Activated T-helper 1 cell treated with anti-CD3 and anti-CD28 coated beads, Interleukin-12 subunit alpha, Interleukin-12 subunit beta, Interleukin-2, Interleukin-4 antibody, amounts not matched to agents 30 ng/mL and 10 ng/mL and 1 ng/mL, durations not matched to agents 14 hours and 24 hours and 36 hours (primary cell): ENCODE measurements at places on chromosomes 16 and 17. TPM values are rescaled to one million over a fixed set of nuclear protein-coding genes. Genes with fewer than 3 reads are reported as not detected.

- no peak for DNase-seq
- H3K36me3 ChIP-seq, result no peaks in the 10 kb centered on the region
- H3K27me3 ChIP-seq, result peaks cover 2% of the 10 kb centered on the region
- no peaks in the 10 kb centered on the region for H3K4me1 ChIP-seq
- no peak overlapping the region for H3K4me3 ChIP-seq
Observed at GRCh38 chr16:51003850-51004566, 147.1 kb downstream of the SALL1 start.

DNA sequence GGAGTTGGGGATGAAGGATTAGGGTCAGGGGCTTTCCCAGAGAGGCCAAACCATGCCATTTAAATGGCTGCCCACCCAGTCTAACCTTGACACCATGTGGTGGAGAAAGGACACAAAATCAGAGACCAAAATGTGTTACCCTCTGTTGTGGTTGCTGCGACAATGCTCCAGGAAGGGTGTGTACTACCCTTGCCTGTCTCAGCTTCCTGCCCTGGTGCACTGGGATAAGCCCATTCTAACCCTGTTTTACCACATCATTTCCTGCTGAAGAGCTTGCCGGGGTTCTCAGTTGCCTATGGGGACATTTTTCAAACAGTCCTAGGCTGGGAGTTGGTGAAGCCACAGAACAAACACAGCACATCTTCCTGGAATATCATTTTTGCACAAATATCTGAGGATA lies 4.9 kb downstream of the OR4D1 start:
- peaks cover 54% of the 10 kb centered on the region for H3K4me1 ChIP-seq
- peak overlapping the region; percentile 65 for H3K27ac ChIP-seq
- peak; percentile 65 for DNase-seq
- H3K27me3 ChIP-seq, result peaks cover 21% of the 10 kb centered on the region

- H3K36me3 ChIP-seq, result no peaks in the 10 kb centered on the region
- peaks cover 5% of the 10 kb centered on the region for H3K27me3 ChIP-seq
- no peak overlapping the region for H3K27ac ChIP-seq
- no peaks in the 10 kb centered on the region for H3K4me1 ChIP-seq
- H3K4me3 ChIP-seq, result no peak overlapping the region
Observed at GRCh38 chr16:86220561-86220960, 289.8 kb upstream of the FOXF1 start.

Gene SRCIN1
- 0.22 and 0.44 TPM in 2 replicates for total RNA-seq

- H3K27ac ChIP-seq, result no peak overlapping the region
- no peaks in the 10 kb centered on the region for H3K4me1 ChIP-seq
- no peak overlapping the region for H3K4me3 ChIP-seq
- H3K27me3 ChIP-seq, result peaks cover 2% of the 10 kb centered on the region
- DNase-seq, result no peak
Observed at GRCh38 chr17:64685705-64686104, 23.6 kb upstream of the SMURF2 start.

Gene KRTAP16-1
- not detected in 2 replicates for total RNA-seq

Gene ZG16B
- 11.7 and 12.9 TPM in 2 replicates for total RNA-seq

Gene PDK2
- 13.7 and 16.9 TPM in 2 replicates for total RNA-seq

Gene CIITA
- total RNA-seq, result 12.0 and 13.0 TPM in 2 replicates

Gene KRTAP2-2
- total RNA-seq, result not detected in 2 replicates

DNA sequence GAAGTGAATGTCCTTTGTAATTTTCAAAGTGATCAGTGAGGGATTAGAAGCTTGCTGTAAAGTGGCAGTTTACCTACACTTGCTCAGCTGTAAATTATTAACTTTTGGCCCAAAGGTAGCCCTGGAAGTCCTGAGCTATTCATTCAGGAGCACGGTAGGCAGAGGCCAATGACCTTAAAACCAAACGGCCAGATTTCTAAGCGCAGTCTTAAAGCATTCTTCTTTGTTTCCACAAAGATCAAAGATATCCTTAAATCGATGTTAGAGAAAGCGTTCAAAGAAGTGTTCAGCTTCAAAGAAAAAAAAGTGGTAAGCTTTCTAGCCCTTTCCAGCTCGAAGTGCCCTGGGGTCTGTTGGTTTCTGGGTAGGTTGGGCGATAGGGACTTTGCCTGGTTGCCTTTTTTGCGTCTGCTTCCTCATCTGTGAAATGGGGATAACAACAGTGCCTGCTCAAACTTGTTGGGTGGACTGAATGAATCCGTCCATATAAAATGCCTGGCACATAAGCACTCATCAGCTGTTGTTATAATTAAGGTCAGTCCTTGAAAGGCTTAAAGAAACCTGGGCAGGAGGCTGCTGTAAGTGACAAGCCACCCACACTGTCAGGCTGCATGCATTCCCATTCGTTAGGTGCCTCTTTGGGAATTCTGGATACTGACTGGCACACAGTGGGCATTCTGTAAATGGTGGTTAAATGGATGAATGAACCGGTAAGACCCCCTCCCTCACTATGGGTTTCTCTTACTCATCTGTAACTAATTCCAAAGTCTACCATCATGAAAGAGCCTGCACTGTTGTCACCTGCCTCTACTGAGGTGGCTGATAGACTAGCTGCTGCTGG lies 113.2 kb downstream of the PRKCA start:
- peaks cover 16% of the 10 kb centered on the region for H3K36me3 ChIP-seq
- no peak for DNase-seq
- H3K27me3 ChIP-seq, result no peaks in the 10 kb centered on the region
- H3K4me1 ChIP-seq, result peaks cover 48% of the 10 kb centered on the region
- H3K27ac ChIP-seq, result no peak overlapping the region

Gene TMC5
- 0.10 and 0.26 TPM in 2 replicates for total RNA-seq
